Bronchus fibroblast of lung (primary cell): ENCODE measurements at places on chromosomes 2 and 18. TPM values are rescaled to one million over a fixed set of nuclear protein-coding genes. Genes with fewer than 3 reads are reported as not detected.

Gene IGFBP5
- total RNA-seq, result 11.6 and 13.7 TPM in 2 replicates

Gene ATG9A
- 50.8 and 53.8 TPM in 2 replicates for total RNA-seq

Gene TMEM131
- 8.0 and 9.1 TPM in 2 replicates for total RNA-seq

Gene AUP1
- total RNA-seq, result 84.2 and 87.9 TPM in 2 replicates

Gene SERPINB10
- total RNA-seq, result 1.7 TPM in 1 of 2 replicates, not detected in the other

Gene IFT172
- total RNA-seq, result 18.1 and 20.0 TPM in 2 replicates

Gene ASTL
- total RNA-seq, result not detected in 2 replicates

Gene SLC14A1
- total RNA-seq, result 3.7 and 4.5 TPM in 2 replicates

Gene TXNDC2
- total RNA-seq, result not detected in 2 replicates

Gene CD8A
- not detected in 2 replicates for total RNA-seq

Gene TUBB8B
- total RNA-seq, result not detected in 2 replicates

Gene LONRF2
- total RNA-seq, result under 0.01 TPM in 2 replicates

Gene TEKT4
- not detected in 2 replicates for total RNA-seq

Gene IMMT
- total RNA-seq, result 81.5 and 85.0 TPM in 2 replicates

Gene ITGB6
- total RNA-seq, result under 0.01 and 0.17 TPM in 2 replicates

Gene HOXD13
- not detected in 2 replicates for total RNA-seq

Gene KCNG3
- not detected in 2 replicates for total RNA-seq

Gene KCTD1
- total RNA-seq, result 9.6 and 10.3 TPM in 2 replicates

Gene BMP10
- total RNA-seq, result not detected in 2 replicates

Gene RAB17
- under 0.01 and 0.67 TPM in 2 replicates for total RNA-seq

Gene ARMC9
- total RNA-seq, result 12.3 and 13.5 TPM in 2 replicates

Gene CPO
- total RNA-seq, result not detected in 2 replicates

Gene SOX11
- 7.1 and 7.4 TPM in 2 replicates for total RNA-seq

Gene PPP1R1C
- total RNA-seq, result 0.15 and 0.34 TPM in 2 replicates

Gene AQP12B
- total RNA-seq, result not detected in 2 replicates

Gene DNAJC5G
- not detected in 2 replicates for total RNA-seq

Gene FARP2
- total RNA-seq, result 18.5 and 19.5 TPM in 2 replicates

Gene CHST10
- total RNA-seq, result 10.7 and 19.3 TPM in 2 replicates

Gene IL36G
- not detected in 2 replicates for total RNA-seq

Gene REG3G
- not detected in 2 replicates for total RNA-seq

Gene NCKAP5
- under 0.01 and 0.15 TPM in 2 replicates for total RNA-seq

Gene SAG
- not detected in 2 replicates for total RNA-seq

Gene EGR4
- total RNA-seq, result not detected in 2 replicates
